CD8-positive, alpha-beta T cell (primary cell): ENCODE measurements at places on chromosomes 1 and 21.

DNA sequence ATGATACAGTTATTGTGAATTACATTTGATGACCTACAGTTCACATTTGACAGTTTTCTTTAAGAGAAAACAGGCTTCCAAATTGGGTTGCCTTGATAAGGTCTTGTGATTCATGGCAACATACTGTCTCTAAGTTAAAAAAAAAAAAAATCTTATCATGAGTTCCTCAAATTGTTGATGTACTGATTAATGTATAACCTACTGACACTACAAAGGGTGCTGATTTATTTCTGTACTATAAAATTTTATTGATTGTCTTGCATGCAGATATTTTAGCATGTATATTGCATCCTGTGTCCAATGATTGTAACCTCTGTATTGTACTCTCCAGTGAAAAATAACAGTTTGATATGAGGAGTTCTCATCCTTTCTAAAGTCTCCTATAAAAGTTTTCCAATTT lies 197.3 kb upstream of the IVNS1ABP start:
- DNase-seq: no peak

DNA sequence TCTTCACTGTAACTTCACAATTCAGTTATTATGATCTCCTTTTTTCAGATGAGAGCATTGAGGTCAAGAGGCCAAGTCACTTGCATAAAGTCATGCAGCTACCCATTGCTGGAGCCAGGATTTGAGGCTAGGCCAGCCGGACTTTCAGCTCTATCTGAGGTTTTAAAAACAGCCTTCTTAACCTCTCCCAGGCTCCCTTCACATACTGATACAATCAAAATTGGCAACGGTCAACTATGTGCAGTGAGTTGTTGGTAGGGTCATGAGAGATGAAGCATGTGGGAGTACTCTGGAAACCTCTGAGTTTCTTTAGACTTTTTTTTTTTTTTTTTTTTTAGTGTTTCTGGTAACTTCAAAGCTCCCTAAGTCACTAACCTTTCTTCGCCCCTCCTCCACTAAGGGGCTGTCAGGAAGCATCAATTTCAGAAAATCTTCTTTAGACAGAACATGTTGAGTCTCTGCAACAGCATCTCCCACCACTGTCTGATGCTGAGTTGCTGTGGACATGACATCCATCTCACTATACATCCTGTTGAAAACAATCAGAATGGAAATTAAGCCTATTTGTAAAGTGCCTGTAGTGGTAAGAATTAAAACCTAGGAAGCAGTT lies 201.8 kb downstream of the SIPA1L2 start:
- no peak for DNase-seq

DNA sequence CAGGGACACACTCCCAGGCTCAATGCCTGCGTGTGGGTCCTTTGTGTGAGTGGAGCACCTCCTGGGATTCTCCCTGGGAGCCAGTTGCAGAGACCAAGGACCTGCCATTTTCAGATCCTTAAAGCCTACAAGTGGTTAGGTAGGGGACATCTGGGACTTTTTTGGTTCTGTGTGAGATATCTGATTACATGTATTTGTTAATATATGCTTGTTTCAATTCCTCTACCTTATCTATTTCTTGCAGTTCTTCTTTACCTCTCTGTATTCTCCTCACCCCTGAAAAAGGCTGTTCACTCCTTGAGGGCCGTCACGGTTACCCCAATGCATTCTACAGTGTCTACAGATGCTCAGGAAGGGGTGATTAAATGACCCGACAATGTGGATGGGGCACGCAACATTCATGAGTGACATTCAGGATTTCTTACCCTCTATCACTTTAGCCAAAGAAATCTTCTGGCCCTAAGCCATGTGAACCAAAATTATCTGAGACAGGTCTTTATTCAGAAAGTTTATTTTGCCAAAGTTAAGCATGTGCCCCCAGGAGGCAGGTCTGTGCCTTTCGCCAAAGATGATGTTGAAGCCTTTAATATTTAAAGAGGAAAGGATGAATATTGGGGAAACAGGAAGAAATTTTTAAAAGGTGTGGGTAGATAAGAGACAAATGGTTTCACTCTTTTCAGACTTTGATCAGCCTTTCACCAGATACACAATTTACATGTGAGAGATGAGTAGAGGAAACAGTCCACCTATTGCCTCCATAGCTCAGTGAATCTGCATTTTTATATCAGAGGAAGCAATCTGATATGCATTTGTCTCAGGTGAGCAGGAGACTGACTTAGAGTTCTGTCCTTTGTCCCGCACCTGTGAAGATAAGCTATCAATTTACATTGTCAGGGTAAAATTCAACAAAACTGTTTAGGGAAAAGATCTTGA lies 44.6 kb upstream of the MPZL1 start:
- DNase-seq: no peak

DNA sequence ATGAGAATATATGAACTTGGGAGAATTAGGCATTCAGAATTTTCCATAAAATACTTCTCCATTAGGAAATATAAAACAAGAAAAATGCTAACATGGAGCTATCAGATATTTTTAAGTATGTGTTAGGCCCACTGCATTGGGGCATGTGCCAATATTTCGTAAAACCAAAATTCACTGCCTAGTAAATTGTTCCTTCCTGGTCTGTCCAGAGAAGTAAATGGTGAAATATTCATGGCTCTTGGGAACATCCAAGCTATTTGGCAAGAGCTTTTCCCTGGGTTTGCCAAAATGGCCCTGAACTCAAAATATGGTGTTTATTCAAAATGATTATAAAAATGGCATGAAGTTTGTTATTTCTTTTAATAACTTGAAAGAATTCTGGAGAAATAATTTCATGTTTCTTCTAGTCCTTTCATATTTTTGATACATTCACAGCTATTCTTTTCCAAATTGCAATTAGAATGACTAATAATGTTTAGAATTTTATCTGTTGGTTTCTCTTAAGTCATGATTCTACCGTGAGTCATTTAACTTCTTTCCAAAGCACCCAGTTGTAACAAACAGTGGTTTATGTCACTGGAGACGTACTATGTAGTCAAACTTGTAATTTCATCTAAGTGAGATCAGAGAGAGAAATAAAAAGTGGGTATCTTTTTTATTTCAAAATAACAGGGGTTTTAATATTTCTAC lies 25.7 kb upstream of the SLC19A2 start:
- DNase-seq: no peak

DNA sequence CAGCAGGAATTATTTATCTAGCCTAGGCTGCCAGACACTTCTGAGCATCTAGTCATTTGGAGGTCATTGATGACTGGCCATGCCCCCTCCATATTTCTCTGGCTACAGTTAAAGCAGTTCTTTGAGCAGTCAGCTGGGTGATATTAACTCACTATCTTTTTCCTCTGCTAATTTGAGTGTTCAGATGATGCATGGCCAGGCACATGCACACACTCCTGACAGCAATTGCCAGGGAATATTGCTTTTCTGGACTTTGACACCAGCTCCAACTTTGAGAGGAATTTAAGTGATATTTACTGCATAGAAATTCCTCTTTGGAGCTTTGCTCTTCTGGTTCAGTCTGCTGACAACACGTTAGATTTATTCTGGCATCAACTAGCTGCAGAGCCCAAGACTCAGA lies 52.6 kb downstream of the CD247 start:
- no peak for DNase-seq

GRCh38 chr1:225321784-225322183 lies 106.1 kb downstream of the LBR start:
- no peak for DNase-seq

DNA sequence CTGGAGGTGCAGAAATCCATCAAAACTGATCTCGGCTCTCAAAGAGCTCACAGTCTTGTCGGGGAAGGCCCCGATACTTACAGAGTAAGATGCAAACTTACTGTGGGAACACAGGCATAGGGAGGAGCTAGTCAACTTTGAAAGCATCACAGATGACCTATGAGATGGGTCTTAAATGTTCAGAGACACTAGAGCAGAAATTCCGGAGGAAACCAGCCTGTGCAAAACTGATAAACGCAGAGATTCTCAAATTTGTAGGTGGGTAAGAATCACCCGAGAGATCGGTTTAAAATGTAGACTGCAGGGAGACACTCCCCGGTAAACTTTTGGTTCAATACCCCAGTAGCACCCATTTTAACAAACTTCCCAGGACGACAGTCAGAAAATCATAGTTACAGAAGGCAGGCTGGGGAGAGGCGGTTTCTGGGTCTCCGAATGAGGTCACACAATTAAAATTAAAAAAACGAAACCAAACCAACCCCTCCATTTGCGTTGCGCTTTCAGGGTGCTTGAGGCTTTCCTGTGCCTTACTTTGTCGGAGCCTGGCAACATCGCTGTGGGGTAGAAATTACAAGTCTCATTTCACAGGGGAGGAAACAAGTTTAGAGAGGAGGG lies 755 bp upstream of the THRAP3 start:
- DNase-seq: peak; percentile 88

GRCh38 chr1:77375990-77376389 lies 94.2 kb downstream of the AK5 start:
- no peak for DNase-seq

GRCh38 chr1:72184099-72184701 lies 98.1 kb downstream of the NEGR1 start:
- DNase-seq: no peak

DNA sequence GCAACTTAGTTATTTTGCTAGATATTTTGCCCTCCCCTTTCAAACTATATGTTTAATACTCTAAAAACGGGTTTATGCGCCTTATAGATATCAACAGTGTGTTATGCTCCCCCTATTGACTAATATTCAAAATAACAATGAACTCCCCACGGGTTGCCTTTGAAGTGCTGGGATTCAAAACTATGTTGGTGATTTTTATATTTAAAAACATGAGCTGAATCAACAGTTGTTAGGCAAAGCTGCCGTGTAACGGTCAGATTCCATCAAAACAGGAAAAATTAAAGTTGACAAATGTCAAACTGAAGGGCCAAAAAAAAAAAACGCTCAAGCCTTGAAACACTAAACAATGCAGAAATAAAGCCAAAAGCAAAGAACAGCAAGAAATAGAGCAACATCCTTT lies 2.5 kb downstream of the TGFBR3 start:
- no peak for DNase-seq

DNA sequence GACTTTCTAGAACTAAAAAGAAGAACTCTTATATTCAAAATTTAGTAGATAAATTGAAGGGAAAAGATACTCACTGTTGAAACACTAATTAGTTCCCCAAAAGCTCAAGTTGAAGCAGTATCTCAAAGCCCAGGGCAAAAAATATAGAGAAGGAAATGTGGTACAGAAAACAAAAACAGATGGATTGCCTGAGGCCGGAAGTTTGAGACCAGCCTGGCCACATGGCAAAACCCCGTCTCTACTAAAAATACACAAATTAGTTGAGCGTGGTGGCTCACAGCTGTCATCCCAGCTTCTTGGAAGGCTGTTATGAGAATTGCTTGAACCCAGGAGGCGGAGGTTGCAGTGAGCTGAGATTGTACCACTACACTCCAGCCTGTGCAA lies 36.0 kb downstream of the FAM177B start:
- peak; percentile 16 for DNase-seq

GRCh38 chr1:160032165-160032820 lies 503 bp upstream of the PIGM start:
- no peak for DNase-seq

DNA sequence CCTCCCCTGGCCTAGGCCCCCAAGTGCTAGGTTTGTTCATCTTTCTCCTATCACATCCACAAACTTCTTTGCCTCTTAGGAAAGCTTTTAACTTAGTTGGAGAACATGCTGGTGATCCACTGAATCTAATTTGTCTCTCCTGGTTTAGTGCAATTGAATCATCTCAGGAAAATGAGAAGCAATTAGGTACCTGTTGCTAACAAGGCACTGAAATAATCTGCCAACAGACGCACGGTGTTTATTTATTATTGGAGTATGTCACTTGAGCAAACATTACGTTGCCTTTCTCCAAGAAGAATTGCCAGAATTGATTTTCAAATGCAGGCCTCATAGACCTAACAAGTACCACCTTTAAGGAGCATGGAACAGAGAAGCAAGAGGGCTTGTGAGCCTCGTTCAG lies 309.4 kb downstream of the NFIA start:
- no peak for DNase-seq

DNA sequence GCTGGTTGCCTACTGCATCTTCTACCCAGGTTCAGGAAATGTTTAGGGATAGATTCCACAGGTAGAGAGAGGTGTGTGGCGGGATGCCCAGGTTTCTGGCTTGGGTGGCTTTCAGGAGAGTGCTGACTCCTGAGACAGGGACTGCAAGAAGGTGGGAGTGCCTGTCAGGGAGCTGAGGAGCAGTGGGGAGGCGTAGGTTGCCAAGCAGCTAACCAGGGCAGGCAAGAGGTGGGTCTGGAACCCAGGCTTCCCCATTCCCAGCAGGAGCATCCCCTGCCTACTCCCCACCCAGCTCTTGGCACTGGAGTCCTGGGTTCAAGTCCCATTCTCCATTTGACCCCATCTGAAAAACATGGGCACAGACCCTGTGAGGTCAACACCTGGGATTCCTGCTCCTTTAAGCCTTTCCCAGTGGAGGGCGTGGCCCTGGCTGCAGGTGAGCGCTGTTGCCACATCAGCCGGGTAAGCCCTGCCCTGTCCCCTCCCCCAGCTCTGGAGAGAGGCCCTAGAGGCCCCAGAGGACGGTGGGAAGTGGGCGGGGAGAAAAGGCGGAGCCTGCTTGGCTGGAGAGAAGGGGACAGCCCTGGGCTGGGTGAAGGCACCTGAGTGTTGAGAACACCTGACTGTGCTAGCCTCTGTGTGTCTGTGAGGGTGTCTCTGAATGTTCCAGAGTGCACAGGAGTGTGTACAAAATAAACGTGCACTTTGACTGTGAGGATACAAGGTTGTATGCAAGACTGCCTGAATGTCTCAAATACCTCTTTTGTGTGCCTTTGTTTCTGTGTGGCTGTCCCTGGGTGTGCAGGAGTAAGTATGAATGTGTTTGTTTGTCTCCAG lies 14.0 kb upstream of the SYNC start:
- DNase-seq: no peak

GRCh38 chr1:41666981-41667631 lies 182.6 kb upstream of the EDN2 start:
- no peak for DNase-seq

DNA sequence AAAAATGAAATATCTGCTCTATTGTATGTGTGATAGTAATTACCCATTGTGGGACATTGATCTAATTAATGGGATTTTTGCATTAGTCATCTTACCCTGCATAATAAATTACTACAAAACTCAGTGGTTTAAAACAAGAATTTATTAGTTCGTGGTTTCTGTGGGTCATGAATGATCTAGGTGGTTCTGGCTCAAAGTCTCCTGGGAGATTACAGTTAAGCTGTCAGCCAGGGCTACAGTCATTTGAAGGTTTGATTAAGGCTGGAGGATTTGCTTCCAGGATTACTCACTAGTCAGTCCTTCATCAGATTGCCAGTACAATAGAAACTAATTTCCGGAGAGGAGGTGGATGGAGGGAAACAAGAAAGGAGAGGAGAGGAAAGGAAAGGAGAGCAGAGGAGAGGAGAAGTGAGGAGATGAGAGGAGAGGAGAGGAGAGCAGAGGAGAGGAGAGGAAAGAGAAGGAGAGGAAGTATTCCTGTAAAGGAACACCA lies 60.4 kb upstream of the TNFSF4 start:
- DNase-seq: no peak

DNA sequence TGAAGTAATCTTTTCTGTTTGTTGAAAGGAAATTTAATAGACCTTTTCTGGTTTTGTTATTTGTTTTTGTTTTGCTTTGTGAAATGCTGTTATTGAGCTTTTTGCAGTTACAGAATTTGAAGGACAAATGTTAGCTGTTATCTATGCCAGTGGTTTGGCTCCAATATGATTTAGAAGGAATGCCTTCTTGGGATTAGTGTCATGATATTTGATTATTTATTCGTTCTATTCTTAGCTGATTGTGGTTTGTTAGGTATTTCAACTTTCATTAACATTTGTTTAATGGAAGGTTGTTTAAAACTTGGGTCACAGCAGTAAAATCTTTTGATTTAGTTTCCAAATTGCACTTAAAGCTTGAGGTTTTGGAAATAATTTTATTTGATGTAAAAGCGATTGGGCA lies 33.5 kb downstream of the ADGRL2 start:
- DNase-seq: no peak

- DNase-seq: no peak
These were observed 162.4 kb downstream of the PGBD5 start for GRCh38 chr1:230263568-230264195.
